M059J (cell line): ENCODE measurements at places on chromosomes 3 and 15. TPM values are rescaled to one million over a fixed set of nuclear protein-coding genes. Genes with fewer than 3 reads are reported as not detected.

Gene MCF2L2
- 0.15 TPM in 1 of 2 replicates, not detected in the other for total RNA-seq

Gene SLC22A13
- total RNA-seq: not detected in 2 replicates

Gene GOLGA6B
- total RNA-seq: not detected in 2 replicates

Gene GABRG3
- total RNA-seq: not detected in 2 replicates

DNA sequence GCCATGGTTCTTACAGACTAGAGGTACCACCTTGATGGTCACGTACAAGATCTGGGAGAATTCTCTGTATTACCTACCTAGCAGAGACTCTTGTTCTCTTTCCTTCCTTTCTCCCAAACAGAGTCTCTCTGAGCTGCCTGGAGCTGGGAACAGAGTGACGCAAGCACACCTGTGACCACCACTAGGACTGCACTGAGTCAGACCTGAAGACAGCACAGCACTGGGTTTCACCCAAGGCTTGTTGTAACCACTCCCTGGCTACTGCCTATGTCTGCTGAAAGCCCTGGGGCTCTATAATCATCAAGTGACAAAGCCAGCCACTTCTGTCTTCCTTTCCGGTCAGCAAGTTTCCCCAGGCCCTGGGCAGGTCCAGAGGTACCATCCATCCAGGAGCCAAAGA lies 293.3 kb upstream of the CNTN4 start:
- no peak for DNase-seq

DNA sequence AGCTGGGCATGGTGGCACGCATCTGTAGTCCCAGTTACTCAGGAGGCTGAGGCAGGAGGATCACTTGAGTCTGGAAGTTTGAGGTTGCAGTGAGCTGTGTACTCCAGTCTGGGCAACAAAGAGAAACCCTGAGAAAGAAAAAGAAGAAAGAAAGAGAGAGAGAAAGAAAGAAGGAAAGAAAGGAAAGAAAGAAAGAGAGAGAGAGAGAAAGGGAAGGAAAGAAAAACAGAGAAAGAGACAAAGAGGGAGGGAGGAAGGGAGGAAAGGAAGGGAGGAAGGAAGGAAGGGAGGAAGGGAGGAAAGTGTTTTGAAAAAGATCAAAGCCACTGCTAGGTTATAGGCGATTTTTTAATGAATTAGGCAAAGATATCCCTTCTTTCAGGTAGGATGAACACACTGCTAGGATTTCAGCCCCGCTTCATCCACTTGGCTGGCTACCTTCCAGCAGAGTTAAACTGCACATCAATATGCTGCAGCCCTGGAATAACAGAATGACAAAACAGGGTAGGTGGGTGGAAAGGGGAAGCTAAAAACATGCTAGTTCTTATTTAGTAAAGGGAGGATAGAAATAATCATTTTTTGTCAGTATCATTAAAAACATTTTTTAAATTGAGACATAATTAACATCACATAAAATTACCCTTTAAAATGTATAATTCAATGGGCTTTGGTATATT lies 12.8 kb upstream of the PPARG start:
- no peak for DNase-seq

DNA sequence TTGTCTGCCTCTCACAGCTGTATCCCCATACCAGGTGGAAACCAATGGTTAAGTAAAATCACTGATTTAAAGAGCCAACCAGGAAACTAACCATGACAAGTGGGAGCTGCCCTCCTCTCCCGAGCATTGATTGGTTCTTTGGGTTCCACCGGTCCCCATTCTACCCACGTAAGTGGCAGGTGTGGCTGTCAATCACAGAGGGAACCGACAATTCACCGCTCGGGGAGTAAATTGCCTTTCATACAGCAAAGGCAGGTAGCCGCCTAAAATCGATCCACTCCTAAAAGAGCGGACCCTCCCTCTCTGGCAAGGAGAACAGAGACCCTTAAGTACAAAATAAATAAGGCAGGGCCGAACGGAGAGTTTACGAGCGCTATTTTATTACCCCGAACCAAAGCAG lies 1.2 kb downstream of the ERC2 start:
- peak; percentile 85 for DNase-seq

DNA sequence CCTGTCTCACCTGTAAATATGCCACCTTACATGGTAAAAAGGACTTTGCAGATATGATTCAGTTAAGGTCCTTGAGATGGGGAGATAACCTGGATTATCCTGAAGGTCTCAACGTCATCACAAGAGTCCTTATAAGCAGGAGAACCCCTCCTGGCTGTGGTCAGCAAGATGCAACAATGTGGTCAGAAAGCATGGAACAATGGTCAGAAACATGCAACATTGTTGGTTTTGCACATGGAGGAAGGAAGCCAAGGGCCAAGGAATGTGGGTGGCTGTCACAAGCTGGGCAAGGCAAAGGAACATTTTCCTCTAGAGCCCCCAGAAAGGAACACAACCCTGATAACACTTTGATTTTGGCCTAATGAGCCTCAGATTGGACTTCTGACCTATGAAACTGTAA lies 9.4 kb upstream of the SUMF1 start:
- DNase-seq: peak; percentile 46

DNA sequence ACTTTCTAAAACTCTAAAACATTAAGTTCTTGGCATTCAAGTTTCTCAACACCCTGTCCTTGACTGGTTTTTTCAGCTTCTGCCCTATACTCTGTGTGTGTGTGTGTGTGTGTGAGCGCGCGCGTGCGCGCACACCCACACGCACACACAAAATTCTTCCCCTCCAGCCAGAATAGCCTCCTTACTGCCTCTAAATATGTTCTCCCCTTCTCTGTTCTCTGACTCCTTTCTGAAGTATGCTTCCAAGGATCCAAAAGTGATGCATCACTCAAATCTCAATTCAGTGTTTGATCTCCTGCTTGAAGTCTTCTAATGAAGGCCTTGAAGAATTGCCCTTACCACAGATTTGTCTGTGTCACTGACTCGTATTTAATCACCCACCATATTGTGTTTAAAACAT lies 129.8 kb downstream of the SLC25A26 start:
- no peak for DNase-seq

DNA sequence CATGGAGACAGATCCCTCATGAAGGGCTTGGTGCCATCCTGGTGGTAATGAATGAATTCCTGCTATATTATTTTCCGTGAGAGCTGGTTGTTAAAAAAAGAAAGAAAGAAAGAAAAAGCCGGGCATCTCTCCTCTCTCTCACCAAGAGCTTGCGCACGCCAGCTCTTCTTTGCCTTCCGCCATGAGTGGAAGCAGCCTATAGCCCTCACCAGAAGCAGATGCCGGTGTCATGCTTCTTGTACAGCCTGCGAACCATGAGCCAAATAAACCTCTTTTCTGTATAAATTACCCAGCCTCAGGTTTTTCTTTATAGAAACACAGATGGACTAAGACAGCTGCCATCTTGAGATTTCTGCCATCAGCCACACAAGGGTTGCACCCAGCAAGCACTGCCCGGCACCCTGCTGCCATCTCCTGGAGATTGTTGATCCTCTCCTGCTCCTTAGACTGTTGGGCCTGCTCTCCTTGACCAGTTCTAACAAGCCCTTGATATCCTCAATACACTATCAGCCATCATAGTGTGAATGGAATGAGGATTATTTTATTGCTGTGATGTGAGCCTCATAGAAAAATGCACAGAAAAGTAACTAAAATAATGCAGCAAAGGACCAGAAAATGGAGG lies 3.5 kb upstream of the AHSG start:
- DNase-seq: peak; percentile 59

DNA sequence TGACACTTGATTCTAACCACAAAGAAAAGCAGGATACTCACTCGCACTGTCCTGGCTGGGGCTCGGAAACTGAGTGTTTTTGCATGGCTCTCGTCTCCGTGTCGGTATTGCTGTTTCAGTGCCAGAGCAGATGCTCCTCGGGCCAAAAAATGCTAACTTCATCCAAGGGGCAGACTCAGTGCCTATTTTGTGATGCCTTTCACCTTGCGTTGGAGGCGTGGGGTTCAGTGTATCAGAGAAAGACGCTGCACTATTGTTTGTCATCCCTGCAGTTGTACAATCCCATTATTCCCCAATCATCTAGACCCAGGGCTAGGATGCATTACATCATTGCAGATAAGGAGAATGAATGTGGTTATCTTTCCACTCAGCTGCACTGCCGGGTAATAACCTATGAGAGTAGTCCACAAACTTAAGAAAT lies 1.4 kb downstream of the CACNA2D3 start:
- no peak for DNase-seq
